ENCODE measurements at places on chromosomes 2 and 18.

- DNase-seq = no peak
Observed at GRCh38 chr2:17107871-17108270, 410.4 kb downstream of the RAD51AP2 start.

DNA sequence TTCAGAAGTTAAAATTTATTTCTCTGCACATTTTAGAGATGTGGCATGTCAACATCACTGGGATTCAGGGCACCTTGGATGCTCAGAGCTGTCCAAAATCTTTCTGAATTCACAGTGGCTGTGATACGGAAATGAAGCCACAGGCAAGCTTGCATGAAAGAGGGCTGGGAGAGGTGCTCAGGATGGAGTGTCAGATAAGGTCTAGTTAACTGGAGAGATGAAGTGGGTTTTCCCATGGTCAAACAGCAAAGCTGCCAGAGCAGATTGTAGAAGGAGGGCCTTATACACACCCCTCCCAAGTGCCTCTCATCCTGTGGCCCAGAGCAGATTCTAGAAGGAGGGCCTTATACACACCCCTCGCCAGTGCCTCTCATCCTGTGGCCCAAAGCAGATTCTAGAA lies 286.8 kb upstream of the PXDN start:
- no peak for DNase-seq

- peak; percentile 41 for DNase-seq
Observed at GRCh38 chr2:172086241-172087206, 1.2 kb downstream of the DLX1 start.

DNA sequence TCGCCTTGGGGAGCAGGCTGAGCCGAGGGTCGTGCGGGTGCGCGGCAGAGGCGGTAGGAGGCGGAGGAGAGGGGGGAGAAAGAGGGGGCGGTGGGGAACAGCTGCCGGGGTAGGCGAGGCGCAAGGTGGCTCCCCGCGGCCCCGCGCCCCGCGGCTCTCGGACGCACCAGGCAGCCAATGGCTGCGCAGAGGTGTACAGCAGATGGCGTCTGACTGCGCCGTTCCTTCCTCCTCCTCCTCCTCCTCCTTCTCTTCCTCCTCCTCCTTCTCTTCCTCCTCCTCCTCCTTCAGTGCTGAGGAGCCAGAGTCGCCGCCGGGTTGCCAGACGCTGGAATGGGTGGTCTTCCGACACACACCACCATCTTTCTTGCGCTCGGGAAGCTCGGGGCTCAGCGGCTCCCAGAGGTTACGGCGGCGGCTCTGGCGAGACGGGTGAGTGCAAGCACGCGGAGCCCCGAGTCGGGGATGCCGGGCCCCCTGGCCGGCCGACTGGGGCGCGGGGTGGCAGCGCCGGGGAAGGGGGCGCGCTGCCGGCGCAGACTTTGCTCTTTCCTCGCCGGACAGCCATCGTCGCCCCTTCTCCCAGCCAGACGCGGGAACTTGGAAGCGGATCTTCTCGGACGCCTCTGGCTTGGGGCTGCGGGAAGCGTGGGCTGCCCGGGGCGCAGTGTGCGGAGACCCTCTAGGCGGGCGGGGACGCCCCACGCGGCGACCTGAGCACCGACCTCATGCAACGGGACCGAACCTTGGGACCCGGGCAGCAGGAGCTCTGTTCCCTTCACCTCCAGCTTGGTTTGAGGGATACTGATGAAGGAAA lies at the start of gene THSD7B:
THSD7B (plus strand) TSS at position 290 of the 817 bp plus-strand sequence. CDS start 116,634 bp downstream, outside the sequence.
- no peak for DNase-seq

- no peak for DNase-seq
Observed at GRCh38 chr2:20227894-20228505, 3.1 kb upstream of the SDC1 start.

DNA sequence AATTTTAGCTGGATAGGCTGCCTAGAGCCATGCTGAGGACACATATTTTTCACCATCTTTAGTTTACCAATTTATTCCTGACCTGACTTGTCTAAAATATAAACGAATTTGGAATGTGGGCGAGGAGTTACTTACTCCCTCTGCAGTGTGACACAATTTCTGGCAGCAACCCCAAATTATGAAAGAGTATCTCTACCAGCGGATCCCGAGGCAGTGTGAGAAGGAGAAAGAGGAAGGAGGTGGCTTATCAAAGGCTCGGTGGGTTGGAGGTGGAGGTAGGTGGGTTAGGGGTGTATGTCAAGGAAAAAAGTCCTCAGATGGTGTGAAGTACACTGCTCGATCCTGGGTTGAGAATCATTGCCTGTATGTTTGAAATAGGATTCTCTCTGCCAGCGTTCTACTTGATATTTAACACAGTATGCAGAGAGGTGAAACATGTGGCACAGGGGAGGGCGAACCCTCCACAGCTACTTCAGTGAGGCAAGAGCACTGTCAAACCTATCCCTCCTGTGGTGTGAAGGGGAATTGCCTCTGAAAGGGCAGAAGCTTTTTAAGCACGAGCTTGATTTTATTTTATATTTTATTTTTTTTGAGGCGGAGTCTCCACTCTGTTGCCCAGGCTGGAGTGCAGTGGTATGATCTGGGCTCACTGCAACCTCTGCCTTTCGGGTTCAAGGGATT lies 76.0 kb downstream of the RFTN2 start:
- no peak for DNase-seq

- peak; percentile 40 for DNase-seq
Observed at GRCh38 chr2:15636972-15637785, 45.5 kb downstream of the DDX1 start.

DNA sequence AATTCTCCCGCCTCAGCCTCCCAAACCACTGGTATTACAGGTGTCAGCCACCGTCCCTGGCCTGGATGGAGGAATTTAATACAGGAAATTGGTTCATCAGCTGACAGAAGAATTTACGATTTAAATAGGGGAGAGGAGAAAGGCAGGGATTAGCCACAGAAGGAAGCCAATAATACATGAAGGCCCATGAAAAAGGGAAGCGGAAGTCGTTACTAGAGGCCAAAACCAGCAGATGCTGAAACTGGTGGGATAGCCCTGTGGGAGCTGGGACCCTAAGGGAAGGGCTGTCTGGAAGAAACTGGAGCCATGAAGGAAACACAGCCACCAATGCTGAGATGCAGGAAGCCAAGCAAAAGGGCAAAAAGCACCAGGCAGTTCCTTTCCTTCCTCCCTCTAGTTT lies 163.7 kb upstream of the RMP24 start:
- no peak for DNase-seq

DNA sequence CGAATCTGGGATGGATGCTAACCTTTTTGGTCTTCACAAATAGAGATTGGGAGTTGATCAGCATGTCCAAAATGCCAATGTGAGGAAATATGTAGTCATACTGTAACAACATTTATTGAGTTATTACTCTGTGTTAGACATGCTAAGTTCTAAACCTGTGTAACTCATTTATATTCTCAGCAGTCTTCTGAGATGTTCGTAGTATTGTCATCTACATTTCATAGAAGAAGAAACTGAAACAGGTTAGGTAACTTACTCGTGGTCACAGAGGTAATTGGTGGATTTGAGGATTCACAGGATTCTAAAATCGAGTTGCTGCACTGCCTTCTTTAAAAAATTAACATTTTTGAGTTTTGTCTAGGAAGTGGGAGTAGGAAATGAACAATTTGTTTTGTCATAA lies 162.1 kb downstream of the UBE2E3 start:
- DNase-seq = no peak

GRCh38 chr2:209473930-209474419 lies 50.1 kb downstream of the MAP2 start:
- DNase-seq = no peak

GRCh38 chr2:25437881-25438662 lies 96.3 kb upstream of the DNMT3A start:
- no peak for DNase-seq

DNA sequence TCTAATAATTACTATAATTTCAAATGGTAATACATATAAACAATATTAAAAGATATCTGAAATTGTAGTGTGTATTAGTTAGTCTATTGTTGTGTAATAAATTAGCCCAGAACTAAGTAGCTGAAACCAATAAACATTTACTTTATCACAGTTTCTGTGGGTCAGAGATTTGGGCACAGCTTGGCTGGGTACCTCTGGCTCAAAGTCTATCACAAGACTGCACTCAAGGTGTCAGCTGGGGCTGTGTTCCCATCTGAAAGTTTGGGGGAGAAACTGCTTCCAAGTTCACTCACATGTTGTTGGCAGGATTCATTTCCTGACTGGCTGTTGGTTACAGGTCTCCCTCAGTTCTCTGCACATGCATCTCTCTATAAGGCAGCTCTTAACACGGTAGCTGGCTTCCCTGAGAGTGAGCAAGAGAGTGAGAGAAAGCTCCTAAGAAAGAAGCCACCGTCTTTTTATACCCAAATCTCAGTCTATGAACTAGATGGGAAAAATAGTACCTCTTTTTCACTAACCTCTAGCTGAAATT lies 25.6 kb upstream of the WIPF1 start:
- no peak for DNase-seq

GRCh38 chr2:225091336-225091735 lies 49.1 kb upstream of the DOCK10 start:
- DNase-seq = no peak

DNA sequence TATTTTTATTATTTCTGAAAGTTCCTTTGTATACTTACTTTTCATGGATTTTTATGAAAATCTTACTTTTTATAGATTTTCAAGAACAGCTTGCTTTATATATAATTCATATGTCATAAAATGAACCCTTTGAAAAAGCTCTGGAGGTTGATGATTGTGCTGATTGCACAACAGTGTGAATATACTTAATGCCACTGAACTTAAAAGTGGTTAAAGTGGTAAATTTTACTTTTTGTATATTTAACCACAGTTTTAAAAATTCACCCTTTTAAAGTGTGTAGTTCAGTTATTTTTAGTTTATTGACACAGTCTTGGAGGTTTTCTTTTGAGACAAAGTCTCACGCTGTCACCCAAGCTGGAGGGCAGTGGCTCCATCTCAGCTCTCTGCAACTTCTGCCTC lies 8.4 kb downstream of the SANBR start:
- DNase-seq = no peak

GRCh38 chr2:195316486-195316885 lies 340.5 kb upstream of the SLC39A10 start:
- DNase-seq = no peak

- no peak for DNase-seq
Observed at GRCh38 chr2:194260185-194260584, 1396.8 kb upstream of the SLC39A10 start.

DNA sequence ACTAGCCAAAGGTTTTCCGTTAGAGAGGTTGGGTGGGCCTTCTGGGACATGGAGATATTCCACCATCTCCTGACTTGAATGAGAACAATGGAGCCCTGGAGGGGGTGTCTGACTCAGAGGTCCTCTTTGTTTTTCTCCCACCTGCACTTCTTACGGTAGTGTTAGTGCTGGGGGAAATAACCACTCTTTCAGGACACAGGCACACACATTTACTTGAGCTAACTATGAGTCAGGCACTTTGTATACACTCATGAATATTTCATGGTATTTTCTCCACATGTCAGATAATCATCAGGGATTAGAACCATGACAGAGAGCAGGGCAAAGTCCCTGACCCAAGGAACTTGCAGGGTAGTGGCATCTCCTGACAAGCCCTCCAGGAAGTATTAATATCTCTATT lies 439.1 kb downstream of the TSN start:
- no peak for DNase-seq

DNA sequence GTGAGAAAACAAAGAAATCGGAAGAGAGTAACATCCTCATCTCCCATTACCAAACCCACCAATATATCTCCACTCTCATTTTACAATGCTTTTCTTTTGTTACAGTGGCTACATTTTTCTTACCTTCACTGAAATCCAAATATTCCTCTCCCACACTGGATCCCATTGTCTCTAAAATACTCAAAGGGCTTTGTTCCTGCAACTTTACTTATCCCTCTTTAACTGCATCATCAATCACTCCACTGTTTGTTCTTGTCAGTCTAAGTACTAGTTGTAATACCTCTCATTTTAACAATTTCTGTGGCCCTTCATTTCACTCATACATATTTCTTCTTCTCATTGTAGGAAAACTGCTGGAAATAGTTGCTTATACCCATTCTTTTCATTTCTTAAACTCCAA lies 464.2 kb upstream of the PIK3C3 start:
- DNase-seq = no peak

DNA sequence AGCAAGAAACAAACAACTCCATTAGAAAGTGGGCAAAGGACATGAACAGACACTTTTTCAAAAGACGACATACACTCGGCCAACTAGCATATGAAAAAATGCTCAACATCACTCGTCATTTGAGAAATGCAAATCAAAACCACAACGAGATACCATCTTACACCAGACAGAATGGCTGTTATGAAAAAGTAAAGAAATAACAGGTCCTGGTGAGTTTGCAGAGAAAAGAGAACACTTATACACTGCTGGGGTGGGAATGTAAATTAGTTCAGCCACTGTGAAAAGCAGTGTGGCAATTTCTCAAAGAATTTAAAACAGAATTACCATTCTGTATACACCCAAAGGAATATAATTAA lies 130.5 kb downstream of the PLCL1 start:
- DNase-seq = no peak

GRCh38 chr2:112701052-112701451 lies 19.8 kb upstream of the NT5DC4 start:
- DNase-seq = no peak

DNA sequence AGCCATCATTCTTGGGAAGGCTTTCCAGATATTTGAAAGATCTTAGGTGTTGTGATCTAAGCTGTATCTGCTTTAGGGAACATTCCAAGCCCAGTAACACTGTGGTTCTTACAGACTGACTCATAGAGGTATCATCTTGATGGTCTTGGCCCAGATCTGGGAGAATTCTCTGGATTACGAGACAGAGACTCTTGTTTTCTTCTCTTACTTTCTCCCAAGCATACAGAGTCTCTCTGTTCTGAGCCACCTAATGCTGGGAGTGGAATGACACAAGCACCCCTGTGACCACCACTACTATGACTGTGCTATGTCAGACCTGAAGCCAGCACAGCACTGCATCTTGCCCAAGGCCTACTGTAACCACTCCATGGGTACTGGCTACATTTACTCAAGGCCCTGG lies 81.0 kb upstream of the EPAS1 start:
- no peak for DNase-seq

DNA sequence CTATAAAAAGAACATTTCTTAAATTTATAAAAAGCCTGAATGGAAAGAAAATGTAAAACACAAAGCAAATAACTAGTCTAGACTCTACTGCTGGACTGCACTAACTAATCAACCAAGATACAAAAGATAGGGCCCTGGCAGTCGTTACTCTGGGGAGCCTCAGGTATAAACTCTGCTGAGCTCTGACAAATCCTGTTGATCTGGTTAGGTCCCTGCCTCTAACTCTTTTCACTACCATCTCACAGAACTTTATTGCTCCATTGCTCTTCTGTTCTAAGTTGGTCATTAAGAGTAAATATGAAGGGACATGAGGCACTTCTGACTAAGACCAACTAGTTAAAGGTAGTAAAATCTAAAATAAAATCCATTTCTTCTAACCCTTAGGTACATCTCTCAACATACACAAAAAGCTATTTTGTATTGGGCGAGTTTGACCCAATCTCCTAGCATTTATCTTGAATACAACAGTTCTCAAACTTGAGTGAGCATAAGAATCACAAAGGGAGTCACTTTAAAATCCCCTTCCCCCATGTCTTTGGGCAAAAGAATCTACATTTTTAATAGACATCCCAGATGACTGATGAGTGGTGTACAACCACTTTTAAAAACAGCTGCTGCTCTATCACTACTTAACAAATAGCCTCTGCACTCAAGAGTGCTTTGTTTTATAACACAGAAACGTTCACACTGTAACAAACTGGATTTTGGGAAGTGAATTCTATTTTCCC lies 2.5 kb downstream of the CHN1 start:
- no peak for DNase-seq

Data from NCI-H2081 (cell line).